ENCODE measurements at places on chromosomes 1 and 21.
A peak's percentile ranks its signal among the peaks of the same experiment; 100 is the strongest.

GRCh38 chr1:86380257-86380861 is 15.8 kb downstream of the ODF2L start:
- peak; percentile 29 for DNase-seq

- no peak for DNase-seq
These were observed 22.5 kb downstream of the DPH5 start for GRCh38 chr1:101003012-101003650.

- DNase-seq: no peak
These were observed 31.6 kb downstream of the CAPZB start for GRCh38 chr1:19453741-19454201.

- no peak for DNase-seq
These were observed 398.5 kb upstream of the ADAMTS5 start for GRCh38 chr21:27365394-27365793.

DNA sequence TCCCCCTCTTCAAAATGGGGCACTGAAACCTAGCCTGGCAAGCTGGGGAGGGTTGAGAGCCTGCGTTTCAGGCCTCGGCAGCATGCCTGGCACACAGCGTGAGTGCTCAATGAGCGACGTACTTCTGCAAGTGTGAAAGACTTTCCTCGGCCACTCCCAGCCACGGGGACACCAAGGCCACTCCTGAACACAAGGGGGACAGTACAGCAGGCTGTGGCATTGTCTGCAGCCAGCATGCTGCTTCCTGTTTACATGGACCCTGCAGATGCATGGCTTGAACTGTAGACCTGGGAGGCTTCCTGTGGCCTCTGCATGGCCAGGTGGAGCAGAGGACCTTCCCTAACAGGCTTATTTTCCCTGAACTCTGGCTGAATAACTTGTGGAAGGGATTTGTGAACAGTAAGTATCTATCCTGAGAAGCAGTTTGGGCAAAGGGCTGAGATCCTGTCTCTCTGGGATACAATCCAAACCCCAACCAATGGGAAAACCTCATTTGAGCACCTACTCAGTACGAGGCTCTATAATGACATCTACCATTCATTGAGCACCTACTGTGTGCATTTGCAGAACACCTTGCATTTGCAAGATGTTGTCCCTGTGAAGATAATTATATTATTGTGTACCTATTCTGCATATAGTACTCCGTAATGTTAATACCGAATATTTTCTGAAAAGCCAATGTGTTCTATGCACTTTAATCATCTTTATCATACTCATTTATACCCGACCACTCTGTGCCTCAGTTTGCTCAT is 9.9 kb upstream of the HSPG2 start:
- no peak for DNase-seq

GRCh38 chr1:92844439-92844838 is 12.6 kb downstream of the RPL5 start:
- no peak for DNase-seq
